ENCODE measurements at places on chromosomes 6 and 20. TPM values are rescaled to one million over a fixed set of nuclear protein-coding genes. Genes with fewer than 3 reads are reported as not detected.

The OPN5 gene
- not detected for total RNA-seq

- no peak for DNase-seq
Observed at GRCh38 chr20:3995749-3996320, 19.5 kb downstream of the RNF24 start.

- peak; percentile 59 for DNase-seq
Observed at GRCh38 chr6:90194371-90194841, 102.2 kb downstream of the BACH2 start.

- no peak for DNase-seq
Observed at GRCh38 chr6:1504465-1504864, 105.2 kb upstream of the FOXC1 start.

DNA sequence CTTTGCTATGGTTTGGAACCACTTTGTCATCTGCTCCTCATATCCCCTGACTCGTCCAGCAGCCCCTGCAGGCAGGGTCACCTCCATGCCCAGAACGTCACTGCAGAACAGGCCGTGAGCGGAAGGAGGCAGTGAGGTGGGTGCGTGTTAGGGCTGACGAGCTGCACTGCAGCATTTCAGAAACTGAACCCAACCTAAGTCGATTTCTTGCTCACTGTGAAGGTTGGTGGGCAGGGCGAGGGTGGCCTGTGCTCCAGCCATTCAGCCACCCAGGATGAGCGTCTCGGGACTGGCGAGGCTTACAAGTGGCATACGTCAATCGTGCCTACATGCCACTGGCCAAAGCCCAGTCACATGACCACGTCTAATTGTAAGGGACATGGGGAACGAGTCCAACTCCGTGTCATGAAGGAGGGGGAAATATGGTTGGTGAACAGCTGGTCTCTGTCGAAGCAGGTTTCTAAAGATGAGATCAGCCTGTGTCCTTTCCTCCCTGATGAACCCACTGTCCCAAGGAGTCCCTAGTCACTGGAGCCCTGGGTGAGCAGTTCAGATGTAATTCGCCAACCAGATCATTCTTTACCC is 289.1 kb downstream of the TAF4 start:
- DNase-seq: no peak

GRCh38 chr20:14313341-14314020 is 23.9 kb downstream of the FLRT3 start:
- no peak for DNase-seq

GRCh38 chr20:60055740-60056139 is 97.5 kb downstream of the CDH26 start:
- DNase-seq: no peak

DNA sequence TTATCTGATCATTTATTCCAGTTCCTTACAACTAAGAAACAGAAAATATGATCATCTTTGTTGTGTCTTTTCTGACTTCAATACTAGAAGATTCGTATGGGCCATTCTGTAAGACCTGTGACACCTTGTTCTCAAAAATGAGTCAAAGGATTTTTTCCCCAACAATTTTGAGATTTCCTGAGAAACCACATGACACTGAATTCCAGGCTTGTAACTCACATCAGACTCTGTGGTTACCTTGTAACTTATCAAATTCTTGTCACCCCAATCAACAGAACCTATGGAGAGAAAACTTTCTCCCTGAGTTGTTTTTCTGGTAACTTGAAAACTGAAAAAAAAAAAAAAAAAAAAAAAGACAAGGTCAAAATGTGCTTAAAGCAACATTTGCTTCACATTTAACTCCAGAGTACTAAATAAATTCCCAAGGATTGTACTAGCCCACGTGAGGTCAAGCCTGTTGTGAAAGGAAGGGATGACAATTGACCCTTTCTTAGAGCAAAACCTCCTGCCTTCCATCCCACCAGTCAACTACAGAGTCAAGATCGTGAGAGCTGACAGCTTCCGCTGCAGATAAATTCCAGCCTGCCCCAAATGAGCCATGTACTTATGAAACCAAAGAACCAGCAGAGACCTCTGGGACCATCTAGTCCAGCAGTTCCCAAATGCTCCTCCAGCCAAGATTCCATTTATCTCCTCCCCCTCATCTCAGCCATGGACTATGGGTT is 140.3 kb downstream of the TBX18 start:
- peak; percentile 77 for DNase-seq

DNA sequence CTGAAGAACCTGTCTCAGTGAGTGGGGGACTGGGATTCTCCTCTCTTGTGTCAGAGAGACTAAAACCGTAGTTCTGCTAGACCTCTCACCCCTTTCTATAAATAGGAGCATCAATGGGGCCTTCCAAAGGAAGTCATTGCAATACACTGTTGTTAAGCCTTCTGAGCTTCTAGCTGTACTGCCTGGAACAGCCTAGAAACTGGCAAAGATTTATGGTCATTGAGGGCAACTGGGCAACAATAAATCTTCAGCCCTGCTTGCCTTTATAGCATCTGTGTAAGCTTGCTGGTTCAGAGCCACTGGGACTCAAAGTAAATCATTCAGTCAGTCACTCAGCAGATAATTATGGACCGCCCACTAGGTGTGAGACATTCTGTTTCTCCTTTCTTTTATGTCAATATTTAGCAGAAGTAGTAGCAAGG is 53.2 kb downstream of the PPP1R14C start:
- DNase-seq: no peak

DNA sequence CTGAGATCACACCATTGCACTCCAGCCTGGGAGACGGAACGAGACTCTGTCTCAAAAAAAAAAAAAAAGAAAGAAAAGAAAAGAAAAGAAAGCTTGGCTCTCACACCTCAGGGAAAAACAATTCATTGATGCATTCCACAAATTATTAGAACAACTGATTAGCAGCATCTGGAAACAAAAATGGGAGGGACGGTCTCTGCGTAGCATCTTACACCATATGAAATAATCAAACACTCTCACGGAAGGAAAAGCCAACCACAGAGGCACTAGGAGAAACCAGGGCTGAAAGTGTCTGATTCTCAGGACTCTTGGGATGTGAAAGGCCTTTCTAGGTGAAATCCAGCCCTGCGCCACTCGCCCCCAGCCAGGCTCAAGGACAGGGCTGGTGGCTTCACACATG is 2.3 kb upstream of the HELZ2 start:
- DNase-seq: no peak

DNA sequence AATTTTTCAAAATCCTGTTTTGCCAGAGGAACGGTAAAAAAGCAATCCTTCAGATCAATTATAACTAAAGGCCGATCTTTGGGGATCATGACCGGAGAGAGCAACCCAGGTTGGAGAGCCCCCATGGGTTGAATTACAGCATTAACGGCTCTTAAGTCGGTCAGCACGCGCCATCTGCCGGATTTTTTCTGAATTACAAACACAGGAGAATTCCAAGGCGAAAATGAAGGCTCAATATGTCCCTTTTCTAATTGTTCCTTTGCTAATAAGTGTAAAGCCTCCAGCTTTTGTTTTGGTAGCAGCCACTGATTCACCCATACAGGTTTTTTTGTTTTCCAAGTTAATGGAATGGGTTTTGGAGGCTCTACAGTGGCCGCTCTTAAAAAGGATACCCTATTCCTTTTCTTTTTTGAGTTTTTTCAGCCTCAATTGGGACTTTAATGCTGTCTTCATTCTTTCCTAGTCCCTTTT is 16.9 kb upstream of the PTCRA start:
- peak; percentile 86 for DNase-seq

Measured in PC-3 (cell line).